Endothelial cell of umbilical vein (primary cell): ENCODE measurements at places on chromosomes 3 and 15.

DNA sequence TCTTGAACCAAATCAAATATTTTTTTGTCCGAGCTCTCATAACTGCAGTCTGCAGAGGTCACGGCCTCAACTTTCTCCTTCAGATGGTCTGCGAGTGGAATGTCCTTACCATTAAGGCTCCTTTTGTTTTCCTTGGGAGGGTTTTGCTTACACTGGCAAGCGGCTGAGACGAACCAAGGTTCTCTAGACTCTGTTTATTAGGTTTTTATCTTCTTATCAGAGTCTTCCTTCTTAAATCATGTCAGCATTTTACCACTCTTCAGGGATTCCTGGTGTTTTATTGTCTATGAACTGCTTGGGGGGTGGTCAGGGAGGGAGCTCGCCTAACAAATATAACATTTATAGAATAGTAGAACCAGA lies 773.7 kb upstream of the NR2F2 start:
- DNase-seq = peak; percentile 93

DNA sequence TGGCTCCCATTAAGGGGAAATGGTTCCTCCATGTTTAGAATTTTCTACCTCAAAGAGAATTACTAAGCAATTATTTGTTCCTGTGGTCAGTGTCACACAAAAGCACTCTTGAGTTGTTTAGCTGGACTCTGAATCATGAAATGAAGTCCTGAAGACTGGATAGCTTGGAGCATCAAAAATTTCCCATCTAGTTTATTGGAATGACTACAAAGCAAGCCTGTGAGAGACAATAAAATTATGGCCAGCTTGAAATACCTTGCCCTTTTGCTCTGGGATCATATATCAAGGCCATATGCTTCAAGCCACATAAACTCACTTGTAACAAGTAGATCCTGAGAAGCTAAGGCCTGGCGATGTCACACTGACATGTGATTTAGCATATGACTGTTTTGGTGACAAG lies 292.3 kb downstream of the TIGIT start:
- no peak for DNase-seq

- no peak for DNase-seq
These were observed 130.5 kb downstream of the UBE2E2 start for GRCh38 chr3:23333633-23334032.

- no peak for DNase-seq
These were observed 54.5 kb upstream of the TBL1XR1 start for GRCh38 chr3:177251755-177252154.

GRCh38 chr3:98812851-98813374 lies 49.8 kb downstream of the ST3GAL6 start:
- peak; percentile 64 for DNase-seq

DNA sequence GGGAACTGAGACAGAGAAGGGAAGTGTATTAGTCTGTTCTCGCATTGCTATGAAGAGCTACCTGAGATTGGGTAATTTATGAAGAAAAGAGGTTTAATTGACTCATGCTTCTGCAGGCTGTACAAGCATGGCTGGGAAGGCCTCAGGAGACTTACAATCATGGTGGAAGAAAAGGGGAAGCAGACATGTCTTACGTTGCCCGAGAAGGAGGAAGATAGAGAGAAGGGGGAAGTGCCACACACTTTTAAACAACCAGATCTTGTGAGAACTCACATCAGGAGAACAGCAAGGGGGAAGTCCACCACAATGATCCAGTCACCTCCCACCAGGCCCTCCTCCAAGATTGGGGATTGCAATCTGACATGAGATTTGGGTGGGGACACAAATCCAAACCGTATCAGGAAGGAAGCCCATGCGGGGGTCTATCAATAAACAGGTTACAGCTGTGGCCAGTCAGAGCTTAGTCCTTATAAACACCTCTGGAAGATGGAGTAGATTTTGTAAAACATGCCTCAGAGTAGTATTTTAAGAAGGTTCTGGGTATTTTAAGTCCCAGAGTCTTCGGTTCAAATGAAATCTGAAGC lies 153.9 kb downstream of the GHSR start:
- no peak for DNase-seq

- peak; percentile 18 for DNase-seq
These were observed 1075.3 kb upstream of the ALCAM start for GRCh38 chr3:104291437-104291851.

DNA sequence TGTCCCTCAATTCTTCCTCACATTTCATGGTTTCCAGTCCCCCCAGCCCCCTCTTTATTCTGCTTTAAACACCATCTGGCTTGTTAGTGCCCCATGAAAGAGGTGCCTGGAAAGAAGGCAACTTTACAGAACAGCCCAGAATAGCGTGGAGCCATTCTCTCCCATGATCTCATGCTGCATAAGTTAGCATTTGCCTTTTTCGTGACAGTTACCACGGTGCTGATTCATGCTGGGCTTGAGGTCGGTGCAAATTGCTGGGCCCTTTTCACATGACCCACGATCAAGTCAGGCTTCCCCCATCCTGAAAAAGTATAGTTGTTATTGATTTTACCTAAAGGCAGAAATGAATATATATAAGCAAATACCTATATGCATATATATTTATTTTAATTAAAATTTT lies 29.6 kb downstream of the SQOR start:
- DNase-seq = no peak
